Stomach (tissue), 19 donors: ENCODE measurements at places on chromosomes 12 and 14. TPM values are rescaled to one million over a fixed set of nuclear protein-coding genes. Genes with fewer than 3 reads are reported as not detected.

- peaks cover 48% of the 10 kb centered on the region for H3K4me1 ChIP-seq
- peaks cover 56% of the 10 kb centered on the region for H3K27me3 ChIP-seq
- DNase-seq: peak; percentile 34
- peak overlapping the region; percentile 41 for H3K27ac ChIP-seq
Observed at GRCh38 chr14:60648249-60648933, 886 bp downstream of the SIX1 start.

GRCh38 chr12:108751821-108752220 is 20.5 kb upstream of the CORO1C start:
- H3K36me3 ChIP-seq: no peaks in the 10 kb centered on the region
- H3K27ac ChIP-seq: peak overlapping the region; percentile 48
- peaks cover 25% of the 10 kb centered on the region for H3K4me1 ChIP-seq
- no peaks in the 10 kb centered on the region for H3K27me3 ChIP-seq
- DNase-seq: no peak

The DAO gene
- total RNA-seq: not detected

DNA sequence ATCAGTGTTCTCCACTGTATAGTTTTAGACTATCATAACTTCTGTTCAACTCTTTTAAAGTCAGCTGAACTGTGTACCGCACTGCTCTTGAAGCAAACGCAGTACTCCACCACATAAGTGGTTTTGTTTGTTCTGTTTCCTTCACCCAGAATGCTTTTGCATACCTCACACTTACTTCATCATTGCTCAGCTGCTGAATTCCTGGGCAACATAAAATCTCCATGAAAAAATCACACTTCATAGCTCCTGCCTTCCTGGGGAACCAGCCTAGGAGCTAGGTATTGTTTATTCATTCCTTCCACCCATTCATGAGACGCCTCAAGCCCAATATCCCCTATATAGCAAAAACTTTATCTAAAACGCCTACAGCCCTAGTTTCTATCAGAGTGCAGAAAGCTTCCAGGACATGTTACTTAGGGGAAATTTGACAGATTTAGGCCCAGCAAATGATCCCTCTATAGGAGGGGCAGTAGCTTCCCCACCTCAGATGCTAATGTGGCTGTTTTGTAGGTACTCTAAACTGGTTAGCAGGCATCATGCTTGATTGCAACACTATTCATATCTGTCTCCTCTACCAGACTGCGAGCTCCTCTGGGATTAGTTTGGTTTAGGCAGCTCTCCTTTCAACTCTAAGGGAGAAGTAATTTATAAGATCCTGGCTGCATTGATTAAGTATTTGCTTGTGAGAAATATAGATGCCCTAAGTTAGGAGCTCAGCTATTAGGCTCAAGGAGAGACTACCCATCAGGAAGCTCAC is 44.5 kb downstream of the LRRC9 start:
- no peaks in the 10 kb centered on the region for H3K27me3 ChIP-seq
- H3K36me3 ChIP-seq: no peaks in the 10 kb centered on the region
- H3K27ac ChIP-seq: no peak overlapping the region
- DNase-seq: peak; percentile 24
- H3K4me3 ChIP-seq: no peak overlapping the region

The KCNK10 gene
- 1.8 TPM for total RNA-seq

DNA sequence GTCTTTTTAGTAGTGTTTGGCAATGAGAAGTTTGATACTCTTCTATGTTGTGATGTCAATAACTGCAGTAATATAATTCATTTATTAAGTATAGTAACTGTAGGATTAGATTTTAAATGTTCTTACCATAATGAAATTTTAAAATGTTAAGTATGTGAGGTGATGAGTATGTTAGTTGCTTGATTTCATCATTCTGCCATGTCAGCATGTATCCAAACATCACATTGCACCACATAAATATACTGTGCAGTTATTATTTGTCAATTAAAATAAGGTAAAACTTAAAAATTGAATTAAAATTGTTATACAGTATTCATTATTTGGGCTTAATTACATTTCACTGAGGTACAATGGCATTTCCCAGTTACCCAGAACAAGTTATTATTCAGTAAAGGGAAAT is 138.6 kb downstream of the NUBPL start:
- no peak overlapping the region for H3K4me3 ChIP-seq
- peaks cover 16% of the 10 kb centered on the region for H3K36me3 ChIP-seq
- H3K4me1 ChIP-seq: no peaks in the 10 kb centered on the region
- no peak overlapping the region for H3K27ac ChIP-seq
- H3K27me3 ChIP-seq: no peaks in the 10 kb centered on the region
